Stimulated activated naive CD4-positive, alpha-beta T cell (primary cell): ENCODE measurements at places on chromosomes 1 and 21.

DNA sequence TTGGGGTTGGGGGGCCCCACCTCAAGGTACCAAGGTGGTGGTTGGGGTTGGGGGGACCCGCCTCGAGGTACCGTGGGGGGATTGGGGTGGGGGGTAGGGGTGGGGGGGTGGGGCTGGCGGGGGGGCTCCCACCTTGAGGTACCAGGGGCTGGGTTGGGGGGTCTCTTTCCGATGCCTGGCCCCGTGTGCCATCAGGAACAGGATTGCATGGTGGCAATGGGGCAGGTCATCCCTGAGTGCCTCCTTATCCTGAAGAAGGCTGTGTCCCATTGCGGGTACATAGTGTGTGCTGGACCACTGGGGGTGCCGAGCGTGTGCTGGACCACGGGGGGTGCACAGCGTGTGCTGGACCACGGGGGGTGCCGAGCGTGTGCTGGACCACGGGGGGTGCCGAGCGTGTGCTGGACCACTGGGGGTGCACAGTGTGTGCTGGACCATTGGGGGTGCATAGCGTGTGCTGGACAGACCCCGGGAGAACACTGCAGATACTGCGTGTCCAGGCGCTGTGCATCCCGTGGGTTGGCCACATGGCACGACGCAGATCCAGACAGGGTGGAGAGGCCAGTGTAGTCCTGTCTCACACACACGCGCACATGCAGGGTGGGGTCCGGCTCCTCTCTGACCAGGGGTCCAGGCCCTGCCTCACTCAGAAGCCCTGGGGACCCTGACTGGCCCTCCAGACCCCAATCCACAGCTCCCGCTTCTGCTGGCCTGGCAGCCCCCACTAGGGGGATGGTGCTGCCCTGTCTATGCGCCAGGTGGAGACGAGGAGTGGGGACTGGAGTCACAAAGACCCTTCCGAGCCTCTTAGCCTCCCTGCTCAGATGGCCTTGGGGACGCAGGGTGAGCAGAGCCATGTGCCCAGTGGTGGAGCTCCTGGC lies 4.2 kb downstream of the SCNN1D start:
- no peak for DNase-seq

DNA sequence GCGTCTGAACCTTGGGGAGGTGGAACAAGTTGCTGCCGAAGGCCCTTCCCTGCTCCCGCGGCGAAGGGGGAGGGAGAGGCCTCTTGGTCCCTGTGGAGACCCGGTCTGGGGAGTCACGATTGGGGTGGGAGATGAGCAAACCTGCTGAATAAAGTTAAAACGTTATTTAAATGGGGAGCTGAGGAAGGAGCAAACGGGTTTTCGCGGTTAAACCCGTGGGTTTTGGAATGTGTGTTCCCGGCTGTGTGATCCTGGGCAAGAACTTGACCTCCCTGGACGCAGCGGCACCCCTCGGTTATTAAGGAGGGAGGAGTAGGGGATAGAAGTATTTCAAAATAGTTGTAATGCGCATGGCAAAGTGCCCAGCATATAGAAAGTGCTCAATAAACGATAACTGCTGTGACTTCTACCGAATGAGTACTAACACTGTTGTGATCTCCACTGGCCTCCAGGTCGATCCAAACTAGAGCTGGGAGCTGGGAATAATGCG lies 3.4 kb downstream of the FAM110D start:
- no peak for DNase-seq

- DNase-seq, result no peak
Measured at GRCh38 chr1:1067860-1068516, 6.1 kb downstream of the RNF223 start.

DNA sequence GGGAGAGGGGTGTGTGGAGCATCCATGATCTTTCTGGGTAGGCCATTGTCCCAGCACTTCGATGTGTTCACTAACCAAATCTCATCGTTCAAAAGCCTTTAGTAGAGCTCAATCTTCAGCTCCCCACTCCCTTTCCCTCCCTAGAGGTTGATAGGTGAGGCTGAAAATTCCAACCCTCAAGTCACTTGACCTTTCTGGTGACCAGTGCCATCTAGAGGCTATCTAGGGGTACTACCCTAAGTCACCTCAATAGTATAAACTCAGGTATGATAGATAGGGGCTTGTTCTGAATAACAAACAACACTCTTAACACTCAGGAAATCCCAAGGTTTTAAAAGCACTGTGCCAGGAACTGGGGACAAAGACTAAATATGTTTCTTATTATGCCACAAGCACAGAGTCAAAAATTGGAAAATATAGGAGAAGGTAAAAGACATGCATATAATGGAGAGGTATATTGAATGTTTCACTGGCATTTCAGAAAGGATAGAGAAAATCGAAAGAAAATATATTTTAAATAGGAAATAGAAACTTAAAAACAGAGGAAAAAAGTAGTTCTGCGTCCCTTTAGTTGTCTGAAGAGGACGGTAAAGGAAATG lies 42.9 kb upstream of the CD53 start:
- DNase-seq, result peak; percentile 44

- DNase-seq, result no peak
Measured at GRCh38 chr1:117113199-117113598, 8.3 kb downstream of the TRIM45 start.

GRCh38 chr1:18849261-18849711 lies 10.2 kb downstream of the TAS1R2 start:
- no peak for DNase-seq

- no peak for DNase-seq
Measured at GRCh38 chr1:12276225-12276624, 46.4 kb downstream of the VPS13D start.

DNA sequence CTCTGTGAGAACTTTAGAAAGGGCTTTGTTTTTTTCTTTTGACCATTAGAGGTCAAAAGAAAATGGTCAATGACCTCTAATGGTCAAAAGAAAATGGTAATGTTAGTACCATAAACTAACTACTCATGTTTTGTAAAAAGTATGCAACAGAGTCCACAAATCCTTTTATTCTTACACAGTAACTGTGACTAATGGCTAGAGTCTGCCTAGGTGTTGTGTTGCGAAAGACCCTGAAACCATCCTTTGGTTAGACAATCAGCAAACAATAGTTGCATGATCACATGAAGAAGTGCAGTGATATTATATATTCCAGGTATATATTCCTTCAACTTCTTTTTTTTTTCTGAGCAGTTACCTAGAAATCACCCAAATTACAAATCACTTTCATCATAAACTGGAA lies 40.9 kb downstream of the NEGR1 start:
- DNase-seq, result no peak

DNA sequence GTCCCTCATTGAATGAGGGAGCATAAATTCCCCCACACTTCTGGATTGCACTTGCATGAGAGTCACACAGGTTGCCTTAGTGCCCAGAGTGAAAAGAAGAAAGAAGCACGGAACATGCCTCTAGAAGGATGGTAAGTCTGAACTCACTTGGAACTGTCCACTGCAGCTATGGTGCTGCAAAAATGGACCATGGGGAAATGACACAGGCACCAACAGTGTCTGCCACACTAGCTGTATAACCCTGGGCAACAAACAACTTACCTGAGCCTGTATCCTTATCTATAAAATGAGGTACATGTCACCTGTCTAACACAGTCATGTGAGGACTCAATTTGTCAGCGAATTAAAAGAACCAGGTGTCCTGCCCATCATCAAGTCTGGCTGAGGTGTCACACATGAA lies 50.7 kb downstream of the PALMD start:
- no peak for DNase-seq

DNA sequence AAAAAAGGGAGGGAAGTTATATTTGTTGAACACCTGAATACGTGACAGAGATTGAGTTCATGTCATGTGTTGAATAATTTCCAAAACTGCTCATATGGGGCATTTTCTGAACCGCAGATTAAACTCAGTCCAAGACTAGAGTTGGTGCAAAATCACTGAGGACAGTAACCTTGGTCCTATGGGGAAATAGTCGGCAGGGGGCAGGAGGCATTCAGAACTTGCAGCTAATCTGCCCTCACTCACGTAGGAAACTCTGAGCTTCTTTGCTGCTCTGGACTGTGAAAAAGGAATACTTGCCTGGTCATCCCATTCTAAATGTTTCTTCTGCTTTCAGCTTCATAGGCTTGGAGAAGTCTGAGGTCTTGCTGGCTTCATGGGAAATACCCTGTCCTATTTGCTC lies 228.3 kb upstream of the ZP4 start:
- no peak for DNase-seq

GRCh38 chr1:3016641-3017439 lies 4.4 kb upstream of the ACTRT2 start:
- no peak for DNase-seq

GRCh38 chr1:212920246-212920645 lies 30.1 kb upstream of the VASH2 start:
- no peak for DNase-seq

DNA sequence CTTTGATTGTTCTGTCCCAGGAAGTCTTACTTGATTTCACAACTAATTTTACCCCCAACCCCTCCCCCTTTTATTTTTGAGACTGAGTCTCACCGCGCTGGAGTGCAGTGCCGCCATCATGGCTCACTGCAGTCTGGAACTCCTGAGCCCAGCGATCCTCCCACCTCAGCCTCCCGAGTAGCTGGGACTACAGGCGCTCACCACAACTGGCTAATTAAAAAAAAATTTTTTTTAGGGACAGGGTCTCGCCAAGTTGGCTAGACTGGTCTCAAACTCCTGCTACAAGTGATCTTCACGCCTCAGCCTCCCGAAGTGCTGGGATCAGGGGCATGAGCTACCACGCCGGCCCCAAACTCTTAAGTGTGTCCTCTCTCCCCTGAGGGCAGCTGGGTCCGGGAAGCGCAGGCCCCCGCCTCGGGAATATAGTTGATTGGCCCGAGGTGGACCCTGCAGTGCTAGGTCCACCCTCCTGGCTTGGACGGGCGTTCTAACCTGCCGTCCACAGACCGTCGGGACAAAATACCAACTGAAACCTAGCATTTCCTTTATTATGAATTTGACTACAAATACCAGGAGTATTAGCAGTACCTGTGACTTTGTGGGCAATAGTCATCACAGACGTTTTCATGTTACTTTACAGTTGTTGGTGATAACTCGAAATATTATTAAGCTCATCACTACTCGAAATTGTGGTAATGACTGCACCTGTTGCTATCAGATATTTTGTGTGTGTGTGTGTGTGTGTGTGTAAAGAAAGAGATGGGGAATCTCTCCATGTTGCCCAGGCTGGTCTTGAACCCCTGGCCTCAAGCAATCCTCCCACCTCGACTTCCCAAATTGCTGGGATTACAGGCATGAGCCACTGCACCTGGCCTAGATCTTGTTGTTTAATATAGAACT lies 642 bp upstream of the PARP1 start:
- DNase-seq, result no peak

GRCh38 chr1:238205045-238205662 lies 314.4 kb upstream of the ZP4 start:
- DNase-seq, result no peak

GRCh38 chr1:109523706-109524105 lies 14.2 kb upstream of the AMIGO1 start:
- DNase-seq, result no peak
